ENCODE measurements at places on chromosomes 5 and 9.
A peak's percentile ranks its signal among the peaks of the same experiment; 100 is the strongest.

DNA sequence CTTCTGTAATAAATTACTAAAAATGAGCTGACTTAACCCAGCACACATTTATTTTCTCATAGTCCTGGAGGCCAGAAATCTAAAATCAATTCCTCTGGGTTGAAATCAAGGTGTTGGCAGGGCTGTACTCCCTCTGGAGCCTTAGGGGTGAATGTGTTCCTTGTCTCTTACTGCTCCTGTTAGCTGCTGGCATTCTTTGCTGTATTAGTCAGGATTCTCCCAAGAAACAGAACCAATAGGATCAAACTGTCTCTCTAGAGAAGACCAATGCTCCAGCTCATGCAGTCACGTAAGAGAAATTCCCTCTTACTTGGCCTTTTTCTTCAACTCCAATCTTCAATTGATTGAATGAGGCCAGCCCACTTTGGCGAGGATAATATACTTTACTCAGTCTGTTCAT, 15.3 kb upstream of the CD180 start:
- no peak for DNase-seq

- DNase-seq, result peak; percentile 49
These were observed 3.2 kb downstream of the WHRN start for GRCh38 chr9:114501796-114502682.

- no peak for DNase-seq
These were observed 47.8 kb downstream of the PAM start for GRCh38 chr5:102802708-102803458.

- no peak for DNase-seq
These were observed 108.9 kb downstream of the MARCHF3 start for GRCh38 chr5:126921241-126922091.

DNA sequence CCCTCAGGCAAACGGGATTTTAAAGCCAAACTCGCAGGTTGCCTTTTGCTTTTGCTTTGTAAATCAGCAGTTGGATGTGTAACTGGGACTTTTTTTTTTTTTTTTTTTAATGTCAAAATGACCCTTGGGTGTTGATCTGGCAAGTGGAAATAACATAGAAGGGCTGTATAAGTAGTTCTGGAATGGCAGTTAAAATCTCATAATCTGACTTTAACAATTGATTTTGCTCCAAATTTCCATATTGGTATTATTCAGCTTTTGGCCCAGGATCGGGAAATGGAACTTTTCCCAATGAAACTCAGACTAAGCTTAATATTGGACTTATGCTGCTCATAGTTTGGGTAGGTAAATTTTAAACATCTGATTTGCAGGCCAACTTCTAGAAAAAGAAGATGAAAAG, 346.8 kb upstream of the NUDT12 start:
- DNase-seq, result peak; percentile 50

- DNase-seq, result no peak
These were observed 12.5 kb upstream of the PDE8B start for GRCh38 chr5:77197840-77198554.

- no peak for DNase-seq
These were observed 369.2 kb downstream of the PLK2 start for GRCh38 chr5:58090704-58091103.
